ENCODE measurements at places on chromosomes 4 and X.

GRCh38 chr4:188781655-188782054 lies 642.4 kb downstream of the TRIML1 start:
- no peak for DNase-seq

DNA sequence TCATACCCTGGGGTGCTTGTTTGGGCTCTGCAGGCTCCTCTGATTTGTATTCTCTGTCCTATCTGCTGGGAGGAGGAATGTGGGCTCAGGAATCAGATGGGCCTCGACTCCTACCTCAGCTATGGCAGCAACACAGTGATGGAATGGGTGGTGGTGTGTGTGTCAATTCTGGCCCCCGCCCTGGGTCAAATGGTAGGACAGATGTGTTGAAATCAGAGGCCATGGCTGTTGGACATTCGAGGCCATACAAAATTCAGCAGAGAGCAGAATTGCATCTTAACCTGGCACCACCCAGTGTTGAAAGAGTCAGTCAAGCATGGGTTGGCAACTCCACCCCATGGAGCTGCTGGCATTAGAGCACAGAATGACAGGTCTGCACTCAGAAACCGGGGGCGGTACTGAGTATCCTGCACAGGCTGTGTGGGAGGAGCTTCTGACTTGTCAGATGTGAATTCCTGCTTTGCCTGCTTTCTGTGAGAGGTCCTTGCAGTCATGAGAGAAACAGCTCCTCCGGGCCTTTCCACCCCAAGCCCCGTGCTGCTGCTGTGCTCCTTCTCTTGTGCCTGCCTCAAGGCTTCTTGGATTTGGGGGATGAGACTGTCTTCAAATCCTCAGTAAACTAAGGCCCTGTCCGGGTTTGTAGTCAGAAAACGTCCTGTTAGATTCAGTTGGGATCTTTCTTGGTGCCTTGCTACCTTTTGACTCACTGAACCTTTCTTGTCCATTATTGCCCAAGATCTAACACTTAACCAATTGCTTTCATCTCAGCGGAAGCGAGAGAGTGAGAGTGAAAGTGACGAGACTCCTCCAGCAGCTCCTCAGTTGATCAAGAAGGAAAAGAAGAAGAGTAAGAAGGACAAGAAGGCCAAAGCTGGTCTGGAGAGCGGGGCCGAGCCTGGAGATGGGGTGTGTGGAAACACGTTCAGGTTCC lies 13.0 kb downstream of the DKC1 start:
- DNase-seq: no peak

GRCh38 chr4:87405211-87405820 lies 14.3 kb upstream of the HSD17B11 start:
- no peak for DNase-seq

DNA sequence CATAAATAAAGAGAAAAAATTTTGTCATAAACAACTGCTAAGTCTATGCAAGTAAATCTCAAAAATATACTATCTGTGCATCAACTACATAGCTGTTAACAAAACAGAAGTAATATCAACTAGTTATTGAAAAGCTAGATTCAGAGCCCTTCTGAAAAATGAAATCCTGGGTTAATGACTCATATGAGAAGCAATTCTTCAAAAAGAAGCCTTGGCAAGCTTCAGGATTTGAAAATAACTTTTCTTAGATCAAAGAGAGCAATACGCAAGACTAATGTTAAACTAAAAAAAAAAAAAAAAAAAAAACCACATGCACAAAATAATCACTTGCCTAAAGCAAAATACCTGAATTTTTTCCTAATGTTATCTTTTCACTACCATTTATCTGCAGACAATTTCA lies 566.1 kb upstream of the BOD1L1 start:
- DNase-seq: no peak

GRCh38 chr4:136526517-136526916 lies 1005.8 kb downstream of the PCDH18 start:
- no peak for DNase-seq

DNA sequence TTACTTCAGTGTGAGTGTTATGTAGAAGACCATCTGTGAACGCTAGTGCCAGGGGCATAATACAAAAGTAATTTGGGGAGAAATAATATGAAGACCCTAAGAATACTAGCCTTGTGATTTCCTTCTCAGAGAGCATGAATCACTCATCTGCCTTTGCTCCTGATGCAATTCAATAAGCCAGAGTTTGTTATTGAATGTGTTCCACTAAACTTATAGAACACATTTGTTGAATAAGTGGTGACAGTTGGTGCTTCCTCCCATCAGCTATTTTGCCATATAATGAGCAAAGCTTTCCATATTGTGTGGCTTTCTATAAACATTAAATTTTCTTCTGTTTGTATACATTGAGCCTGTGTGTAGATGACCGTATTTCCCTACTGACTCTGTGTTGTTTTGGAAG lies 136.4 kb upstream of the QRFPR start:
- DNase-seq: no peak

DNA sequence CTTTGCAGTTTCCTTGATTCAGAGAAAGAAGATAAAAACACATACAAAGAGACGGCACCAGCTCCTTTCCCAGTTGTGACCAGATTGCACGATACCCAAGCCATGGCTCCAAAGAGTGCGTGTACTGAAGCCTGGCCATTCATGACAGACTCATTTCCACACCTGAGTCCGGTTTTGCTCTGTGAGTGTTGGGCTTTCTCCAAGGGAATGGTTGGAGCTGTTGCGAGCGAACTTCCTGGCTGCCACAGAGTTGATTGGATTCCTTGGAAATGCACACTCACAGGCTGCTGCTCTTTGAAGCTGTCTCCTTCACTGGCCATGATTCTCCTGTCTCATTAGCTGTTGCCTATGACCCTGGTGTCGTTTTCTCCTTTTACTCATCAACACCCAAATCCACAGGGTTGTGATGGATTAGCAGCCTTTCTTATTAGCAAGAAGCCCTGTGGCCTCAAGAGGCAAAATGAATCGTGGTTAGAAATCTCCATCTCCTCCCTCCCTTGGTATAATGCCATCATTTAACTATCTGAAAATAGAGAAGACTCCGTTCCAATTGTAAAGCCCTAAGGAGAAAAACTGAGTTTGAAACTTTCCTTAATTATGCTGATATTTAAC lies 43.9 kb upstream of the BBS12 start:
- no peak for DNase-seq

DNA sequence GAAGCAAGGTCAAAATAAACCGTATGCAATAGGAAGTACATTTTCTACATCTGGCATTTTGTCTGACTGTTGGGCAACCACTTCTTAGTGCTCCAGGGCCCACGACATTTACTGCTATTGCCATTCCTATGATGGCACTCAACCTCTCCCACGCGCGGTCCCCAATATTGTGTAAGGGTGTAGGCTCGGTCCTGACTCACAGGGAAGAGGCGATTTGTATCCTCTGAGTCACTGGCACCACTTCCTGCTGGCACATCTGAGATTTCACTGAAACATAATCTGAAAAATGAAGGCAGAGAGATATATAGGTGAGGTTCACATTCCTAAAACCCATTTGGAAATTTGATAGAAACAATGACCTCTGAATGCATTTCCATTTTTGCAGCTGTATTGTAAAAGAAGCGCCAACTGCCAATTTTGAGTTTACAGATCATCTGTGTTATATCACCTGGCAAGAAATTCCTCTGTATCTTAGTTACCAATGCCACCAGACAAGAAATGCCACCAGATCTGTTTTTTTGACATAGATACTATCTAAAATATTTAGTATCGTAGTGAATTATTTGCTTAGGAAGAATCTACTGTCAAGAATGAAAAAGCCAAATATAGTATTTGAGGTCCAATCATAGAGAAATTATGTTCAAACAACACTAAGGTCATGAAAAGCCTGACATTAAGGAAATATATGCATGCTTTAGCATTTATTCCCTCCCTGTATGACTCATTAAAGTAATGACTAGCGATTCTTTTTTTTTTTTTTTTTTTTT lies 9.8 kb downstream of the EREG start:
- DNase-seq: no peak

DNA sequence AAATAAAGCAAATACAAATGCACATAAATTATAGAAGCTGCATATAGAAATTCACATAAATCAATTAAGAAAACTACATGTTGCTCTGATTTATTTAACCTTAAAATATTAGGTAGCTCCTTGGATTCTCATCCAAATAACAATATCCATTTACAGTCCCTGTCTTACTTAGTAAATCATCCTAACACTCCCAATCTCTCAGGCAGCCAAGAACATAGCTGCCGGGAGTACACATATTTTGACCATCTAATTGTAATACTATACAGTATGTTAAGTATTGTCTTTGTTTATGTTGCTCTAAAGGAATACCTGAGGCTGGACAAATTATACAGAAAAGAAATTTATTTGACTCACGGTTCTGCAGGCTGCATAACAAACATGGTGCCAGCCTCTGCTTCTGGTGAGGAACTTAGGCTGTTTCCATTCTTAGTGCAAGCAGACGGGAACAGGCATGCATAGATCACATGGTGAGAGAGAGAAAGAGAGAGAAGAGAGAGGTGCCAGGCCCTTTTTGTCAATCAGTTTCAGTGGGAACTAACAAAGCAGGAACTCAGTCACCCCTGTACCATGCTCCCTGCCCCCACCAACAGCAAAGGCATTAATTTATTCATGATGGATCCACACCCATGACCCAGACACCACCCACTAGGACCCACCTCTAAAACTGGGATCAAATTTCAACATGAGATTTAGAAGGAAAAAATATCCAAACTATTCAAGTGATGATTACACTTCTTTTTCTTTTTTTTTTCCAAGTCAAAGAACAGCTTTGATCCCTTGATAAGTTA lies 614.8 kb upstream of the TECRL start:
- DNase-seq: no peak

DNA sequence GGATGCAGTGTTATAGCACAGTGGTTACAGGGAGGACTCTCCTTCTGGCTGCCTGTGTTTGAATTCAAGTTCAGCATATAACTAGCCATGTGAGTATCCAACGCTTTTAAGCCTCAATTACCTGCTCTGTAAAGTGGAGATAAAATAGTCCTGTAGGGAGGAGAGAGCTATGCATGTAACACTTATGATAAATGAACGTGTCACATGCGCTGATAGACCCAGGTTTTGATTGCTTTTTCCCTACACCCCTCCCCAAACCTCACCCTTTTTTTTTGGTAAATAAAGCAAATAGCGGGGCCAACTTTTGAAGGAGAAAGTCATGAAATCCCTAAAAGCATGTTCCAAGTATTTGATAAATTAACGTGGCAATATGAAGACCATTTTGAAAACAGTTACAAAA lies 20.4 kb upstream of the AMELX start:
- DNase-seq: no peak

DNA sequence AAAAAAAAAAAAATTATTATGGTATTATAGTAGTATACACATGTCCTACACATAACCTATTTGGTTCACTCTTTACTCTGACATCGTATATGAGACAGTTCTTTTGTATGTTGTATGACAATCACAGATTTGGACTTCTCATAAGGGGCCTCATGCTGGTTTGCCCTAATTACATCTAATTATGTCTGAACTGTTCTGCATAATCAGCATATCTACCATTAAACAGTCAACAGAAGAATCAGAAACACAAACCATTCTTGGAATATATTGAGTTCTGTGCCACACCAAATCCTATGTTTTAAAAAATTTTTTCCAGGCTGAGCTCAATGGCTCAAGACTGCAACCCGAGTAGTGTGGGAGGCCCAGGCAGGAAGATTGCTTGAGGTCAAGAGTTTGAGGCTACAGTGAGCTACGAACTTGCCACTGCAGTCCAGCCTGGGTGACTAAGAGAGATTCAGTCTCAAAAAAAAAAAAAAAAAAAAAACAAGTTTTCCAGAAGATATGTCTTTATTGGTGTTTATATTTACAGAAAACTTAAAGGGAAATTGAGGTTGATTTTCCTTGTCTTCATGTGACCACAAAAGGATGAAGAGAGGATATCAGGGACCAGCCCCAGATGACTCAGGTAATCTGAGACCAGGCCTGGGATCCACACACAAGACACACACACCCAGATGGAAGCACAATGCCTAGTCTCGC lies 22.2 kb downstream of the TRIM61 start:
- no peak for DNase-seq

GRCh38 chr4:6730603-6731317 lies 14.8 kb downstream of the BLOC1S4 start:
- DNase-seq: no peak

DNA sequence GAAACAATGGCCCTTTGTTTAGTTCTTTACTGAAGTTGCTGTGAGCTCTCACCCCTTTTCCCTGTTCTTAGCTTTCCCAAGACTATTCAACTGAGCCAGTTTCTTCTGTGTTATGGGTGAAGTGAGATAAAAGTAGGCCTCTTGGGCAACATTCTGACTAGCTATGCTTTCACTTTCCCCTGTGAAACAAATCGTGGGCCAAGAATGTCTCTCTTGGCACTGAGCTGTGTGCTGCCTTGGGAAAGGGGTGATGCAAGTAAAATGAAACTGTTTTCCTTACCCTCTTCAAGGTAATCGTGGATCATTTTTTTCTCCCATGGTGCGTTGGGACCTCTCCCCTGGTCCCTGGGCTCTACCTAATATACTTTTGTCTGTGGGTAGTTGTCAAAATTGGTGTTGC lies 653.9 kb upstream of the MAGEB2 start:
- no peak for DNase-seq

- DNase-seq: no peak
These were observed 32.2 kb upstream of the PSAPL1 start for GRCh38 chr4:7466904-7467303.

DNA sequence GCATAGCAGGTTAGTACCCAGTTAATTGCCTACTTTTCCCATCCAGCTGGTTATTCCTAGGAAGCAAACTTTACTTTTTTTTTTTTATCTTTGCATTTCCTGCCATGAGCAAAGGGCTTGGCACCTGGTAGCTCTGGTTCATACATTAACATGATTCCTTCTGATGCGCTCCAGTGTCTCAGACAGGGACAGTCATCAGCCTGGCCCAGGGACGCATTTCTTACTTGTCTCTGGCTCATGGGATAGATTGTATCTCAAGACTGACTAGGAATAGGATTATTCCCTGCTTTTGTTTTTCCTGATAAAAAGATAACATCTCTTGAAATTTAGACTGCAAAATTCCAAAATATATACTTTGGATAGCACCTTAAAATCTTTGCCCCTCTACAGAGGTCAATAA lies 571.5 kb upstream of the TENM3 start:
- no peak for DNase-seq

DNA sequence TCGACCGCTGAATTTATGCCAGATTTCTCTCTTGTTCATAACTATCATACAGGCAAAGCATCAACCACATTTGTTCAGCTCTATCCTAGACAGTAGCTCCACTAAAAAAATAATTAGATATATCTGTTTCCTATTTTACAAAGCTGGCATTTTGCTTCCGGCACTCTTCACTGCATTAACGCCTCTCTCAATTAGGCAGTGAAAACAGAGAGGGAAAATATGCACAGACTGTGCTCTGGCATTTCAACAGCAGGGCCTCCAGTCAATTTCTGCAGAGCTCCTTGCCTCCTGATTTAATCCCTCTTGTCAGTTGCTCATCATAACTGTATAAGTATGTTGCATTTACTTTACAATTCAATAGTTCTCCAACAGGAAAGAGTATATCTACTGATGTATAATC lies 666.9 kb upstream of the INTU start:
- DNase-seq: no peak

DNA sequence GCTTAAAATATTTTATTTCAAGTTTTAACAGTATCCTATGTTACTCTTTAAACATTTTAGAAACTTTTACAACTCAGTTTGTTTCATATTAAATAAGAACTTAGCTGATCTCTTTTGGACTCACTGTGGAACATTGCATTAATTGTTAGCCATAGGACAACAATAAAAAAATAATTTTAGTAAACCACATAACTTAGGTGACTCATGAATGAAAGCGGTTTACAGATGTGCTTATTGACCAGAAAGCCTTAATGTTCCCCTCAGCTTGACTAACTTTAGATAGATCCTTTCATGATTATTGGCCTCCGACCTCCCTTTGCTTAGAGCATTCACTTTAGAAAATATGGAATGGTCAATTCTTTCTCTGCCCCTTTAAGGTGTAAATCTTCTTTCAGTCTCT lies 783.5 kb upstream of the MAGEB2 start:
- DNase-seq: no peak
